ENCODE measurements at places on chromosomes 11 and 22.

DNA sequence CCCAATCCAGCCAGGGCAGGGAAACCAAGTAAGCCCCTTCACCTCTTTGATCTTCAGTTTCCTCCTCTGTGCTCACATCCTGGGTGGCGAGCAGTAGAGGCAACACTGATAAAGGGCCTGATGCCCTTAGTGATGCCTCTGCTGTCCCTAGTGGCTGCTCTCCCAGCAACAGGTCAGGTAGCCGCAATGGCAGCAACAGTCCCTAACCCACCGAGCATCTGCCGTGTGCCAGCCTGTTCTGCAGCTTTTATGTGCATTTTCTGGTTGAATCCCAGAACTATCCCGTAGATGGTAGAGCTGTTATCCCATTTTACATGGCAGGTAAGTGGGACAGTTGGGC, 5.2 kb downstream of the SCYL1 start:
- no peak for DNase-seq

- no peak for DNase-seq
Measured at GRCh38 chr11:61023086-61023965, 51.8 kb downstream of the CD6 start.

DNA sequence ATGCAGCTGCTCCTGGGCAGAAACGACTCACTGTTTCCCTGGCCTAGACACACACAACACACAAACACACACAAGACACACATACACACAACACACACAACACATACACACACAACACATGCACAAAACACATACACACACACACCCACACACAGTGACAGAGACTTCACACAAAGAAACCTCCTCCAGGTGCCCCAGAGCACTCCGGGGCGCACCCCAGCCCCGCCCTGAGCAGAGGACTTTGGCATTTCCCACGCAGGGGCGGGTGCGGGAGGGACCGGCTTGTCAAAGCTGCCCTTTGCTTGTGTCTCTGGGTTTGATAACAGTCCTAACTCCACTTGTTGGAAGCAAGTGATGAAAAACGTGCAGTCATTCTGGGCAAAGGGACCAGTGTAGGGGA, 6.5 kb downstream of the APOBEC3A start:
- no peak for DNase-seq

GRCh38 chr11:72673284-72673942, 809 bp downstream of the PDE2A start:
- DNase-seq: no peak

GRCh38 chr22:17929909-17930308, 94.5 kb downstream of the MICAL3 start:
- no peak for DNase-seq

DNA sequence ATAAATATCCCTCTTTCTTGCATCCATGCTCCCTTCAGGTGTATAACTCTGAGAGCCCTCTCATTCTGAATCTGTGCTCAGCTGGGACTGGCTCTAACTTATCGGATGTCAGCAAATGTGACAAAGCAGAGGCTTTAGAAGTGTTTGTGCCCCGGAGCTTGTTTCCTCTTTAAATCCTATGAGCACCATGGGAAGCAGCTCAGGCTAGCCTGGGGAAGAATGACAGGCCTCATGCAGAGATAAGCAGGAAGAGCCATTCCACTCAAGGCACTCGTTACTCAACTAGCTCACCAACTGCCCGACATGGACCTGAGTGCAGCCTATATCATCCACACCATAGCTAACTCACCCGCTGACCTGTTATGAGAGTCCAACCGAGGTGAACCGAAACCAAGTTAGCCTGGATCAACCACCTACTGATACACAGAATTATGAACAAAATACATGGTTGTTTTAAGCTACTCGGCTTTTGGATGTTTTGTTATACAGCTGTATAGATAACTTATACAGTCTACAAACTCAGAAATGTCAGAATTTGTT, 990.7 kb downstream of the NTM start:
- no peak for DNase-seq

- DNase-seq: no peak
Measured at GRCh38 chr22:49269928-49270327, 557.7 kb downstream of the BRD1 start.

DNA sequence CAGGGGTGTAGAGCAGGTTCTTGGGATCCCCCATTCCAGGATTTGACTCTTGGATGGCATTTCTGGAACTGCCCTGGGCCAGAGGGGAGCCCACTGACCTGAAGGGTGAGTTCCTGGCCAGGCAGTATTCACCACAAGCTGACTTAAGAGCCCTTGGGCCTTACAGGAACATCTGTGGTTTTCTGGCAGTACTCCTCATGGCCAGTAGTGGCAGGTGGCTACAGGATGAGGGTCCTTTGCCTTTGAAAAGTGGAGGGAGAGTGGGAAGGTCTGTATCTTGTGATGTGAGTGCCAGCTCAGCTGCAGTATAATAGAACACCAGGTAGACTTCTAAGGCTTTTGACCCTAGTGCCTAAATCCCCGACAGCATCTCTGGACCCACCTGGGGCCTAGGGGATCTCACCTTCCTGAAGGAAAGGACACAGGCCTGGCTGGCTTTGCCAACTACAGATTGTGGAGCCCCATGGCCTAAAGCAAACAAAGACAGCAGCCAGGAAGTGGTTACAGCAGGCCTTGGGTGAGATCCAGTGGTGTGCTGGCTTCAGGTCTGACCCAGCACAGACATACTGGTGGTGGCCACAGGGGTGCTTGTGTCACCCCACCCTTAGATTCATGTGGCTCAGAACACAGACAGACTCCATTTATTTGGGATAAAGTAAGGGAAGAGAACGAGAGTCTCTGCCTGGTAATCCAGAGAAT, 9.0 kb downstream of the OR51S1 start:
- DNase-seq: no peak

DNA sequence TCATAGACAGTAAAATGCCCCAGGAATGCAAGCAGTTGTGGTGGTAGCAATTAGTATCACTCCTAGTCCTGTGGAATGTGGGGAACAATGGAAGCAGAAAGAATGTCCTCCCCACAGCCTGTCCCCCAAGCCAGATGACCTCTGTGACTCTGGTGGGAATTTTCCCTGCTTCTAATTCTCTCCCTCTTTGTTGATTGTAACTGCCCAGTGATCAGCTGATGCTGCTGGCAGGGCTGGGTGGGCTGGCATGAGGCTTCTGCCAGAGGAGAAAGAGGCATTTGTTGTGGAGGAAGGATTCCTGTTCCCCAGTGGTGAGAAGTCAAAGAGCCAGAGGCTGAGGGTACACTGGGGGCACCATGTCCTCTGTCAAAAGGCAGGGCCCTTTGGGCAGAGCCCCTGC, 116.7 kb upstream of the NCAM1 start:
- no peak for DNase-seq

GRCh38 chr22:36009085-36009484, 19.5 kb downstream of the RBFOX2 start:
- DNase-seq: no peak

DNA sequence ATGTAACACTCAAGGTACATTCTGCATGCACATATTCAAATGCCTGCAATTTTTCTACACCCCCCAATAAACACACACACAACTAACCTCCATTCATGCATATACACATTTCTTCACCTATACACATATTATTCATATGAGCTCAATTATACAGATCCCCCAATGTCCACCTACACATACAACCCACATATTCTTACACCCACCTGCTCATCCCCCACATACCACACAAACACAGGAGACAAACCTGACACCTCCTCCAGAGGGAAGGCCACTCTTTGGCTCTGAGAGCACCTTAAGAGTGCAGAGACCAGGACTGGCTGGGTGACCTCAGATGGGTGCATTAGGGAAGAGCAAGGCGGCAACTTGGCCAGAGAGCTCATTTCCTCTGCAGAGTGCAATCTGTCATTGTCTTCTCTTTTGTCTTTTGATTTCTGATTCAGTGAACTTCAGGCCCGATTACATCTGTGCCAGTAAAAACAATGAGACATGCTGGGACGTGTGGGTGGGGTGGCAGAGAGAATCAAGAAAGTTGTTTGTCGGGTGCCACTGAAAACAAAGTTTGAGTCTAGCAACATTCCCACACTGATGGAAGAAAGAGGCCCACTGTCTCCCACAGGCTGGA, 208.4 kb downstream of the NXPE2 start:
- no peak for DNase-seq

DNA sequence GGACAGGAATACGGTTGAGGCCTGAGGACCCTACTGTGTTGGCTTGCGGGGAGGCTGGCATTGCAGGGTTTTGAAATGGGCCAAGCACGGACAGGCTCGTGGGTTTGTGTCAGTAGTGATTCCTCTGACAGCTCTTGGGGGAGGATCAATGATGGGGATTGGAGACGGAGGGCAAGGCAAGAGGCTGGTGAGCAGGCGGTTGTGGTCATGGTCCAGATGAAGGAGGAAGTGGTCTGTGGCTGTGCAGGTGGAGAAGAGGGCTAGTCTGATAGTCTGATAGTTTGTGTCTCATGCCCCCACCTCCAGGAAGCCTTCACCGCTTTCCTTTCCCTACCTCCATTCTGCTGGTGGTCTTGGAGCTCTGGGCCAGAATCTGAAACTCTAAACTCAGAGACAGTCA, 3.0 kb downstream of the MAFF start:
- no peak for DNase-seq

DNA sequence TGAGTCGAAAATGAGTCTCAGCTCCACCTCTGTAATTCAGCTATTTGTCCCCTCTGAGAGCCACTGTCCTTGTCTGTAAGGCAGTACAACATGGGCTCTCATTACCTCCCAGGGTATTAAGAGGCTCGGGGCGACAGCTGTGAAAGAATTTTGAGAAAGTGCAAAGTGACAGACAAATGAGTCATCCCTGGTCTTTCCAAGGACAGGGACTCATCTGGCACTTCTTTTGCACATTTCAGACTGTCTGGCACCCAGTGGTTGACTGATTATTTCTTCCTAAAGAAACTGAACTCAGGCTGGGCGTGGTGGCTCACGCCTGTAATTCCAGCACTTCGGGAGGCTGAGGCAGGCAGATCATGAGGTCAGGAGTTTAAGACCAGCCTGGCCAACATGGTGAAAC, 62.1 kb upstream of the ARFGAP3 start:
- DNase-seq: peak; percentile 12

GRCh38 chr11:875203-875602, 32.6 kb downstream of the TSPAN4 start:
- DNase-seq: no peak

- no peak for DNase-seq
Measured at GRCh38 chr11:36131721-36132397, 157.4 kb downstream of the COMMD9 start.

DNA sequence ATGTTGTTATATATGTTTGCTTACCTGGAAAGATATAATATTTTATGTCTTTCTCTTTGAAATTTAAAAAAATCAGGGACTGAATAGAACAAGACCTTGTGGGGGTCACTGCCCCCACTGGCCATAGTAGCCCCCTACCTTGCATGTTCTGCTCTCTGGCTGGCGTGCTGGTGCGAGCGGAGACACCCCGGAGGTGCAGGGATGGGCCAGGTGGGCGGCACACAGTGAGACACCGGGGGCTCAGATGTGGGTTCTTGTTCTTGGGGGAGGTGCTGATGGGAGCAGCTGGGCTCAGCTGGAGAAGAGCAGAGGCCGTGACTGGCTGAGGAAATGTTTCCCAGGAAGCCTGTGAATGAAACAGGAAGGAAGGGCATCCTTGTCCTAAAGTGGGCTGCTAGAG, 20.2 kb downstream of the GAB4 start:
- no peak for DNase-seq

DNA sequence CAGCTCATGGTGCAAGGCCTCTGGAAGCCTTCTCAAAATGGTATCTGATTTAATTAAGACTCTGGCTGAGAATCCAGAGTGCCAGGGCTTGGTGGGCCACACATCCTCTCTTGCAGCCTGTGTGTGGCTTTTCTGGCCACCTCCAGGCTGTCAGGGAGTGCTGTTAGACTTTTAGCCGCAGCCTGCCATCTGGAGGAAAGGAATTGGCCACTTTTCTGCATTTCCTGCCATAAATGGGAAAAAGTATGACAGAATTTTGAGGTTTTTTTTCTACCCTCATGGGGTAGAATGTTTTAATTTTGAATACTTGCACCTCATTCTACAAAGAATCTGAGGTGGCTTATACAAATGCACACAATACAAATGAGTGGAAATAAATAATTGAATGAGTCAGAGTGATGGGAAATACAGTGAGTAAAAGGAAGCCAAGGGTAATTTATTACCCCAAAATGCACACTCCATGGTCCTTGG, 218.4 kb downstream of the ADAMTS15 start:
- DNase-seq: no peak

Data from activated CD4-positive, alpha-beta T cell treated with anti-CD3 and anti-CD28 coated beads, Interleukin-2, amount 50 U/mL, for 24 hours (primary cell).